ENCODE measurements at places on chromosomes 5 and 9.

- no peak for DNase-seq
These were observed 2.7 kb upstream of the MTMR12 start for GRCh38 chr5:32315221-32316014.

DNA sequence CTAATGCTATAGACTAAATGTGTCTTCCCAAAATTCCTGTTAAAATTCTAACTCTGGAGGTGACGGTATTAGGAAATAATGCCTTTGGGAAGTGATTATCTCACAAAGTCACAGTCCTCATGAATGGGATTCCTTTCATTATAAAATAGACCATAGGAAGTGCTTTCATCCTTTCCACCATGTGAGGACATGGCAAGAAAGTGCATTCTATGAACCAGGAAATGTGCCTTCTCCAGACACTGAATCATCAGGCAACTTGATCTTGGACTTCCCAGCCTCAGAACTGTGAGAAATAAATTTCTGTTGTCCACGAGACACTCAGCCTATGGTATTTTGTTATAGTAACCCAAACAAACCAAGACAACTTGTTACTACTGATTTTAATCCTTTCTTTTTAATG lies 582.4 kb upstream of the C9orf72 start:
- DNase-seq: no peak

- no peak for DNase-seq
These were observed 274.4 kb downstream of the EFNA5 start for GRCh38 chr5:107396351-107396690.

- no peak for DNase-seq
These were observed 143.4 kb upstream of the ZNF608 start for GRCh38 chr5:124889850-124890249.

GRCh38 chr9:137367506-137368430 lies 55.2 kb downstream of the EXD3 start:
- DNase-seq: no peak

GRCh38 chr9:33065157-33066076 lies 11.1 kb downstream of the SMU1 start:
- DNase-seq: peak; percentile 39

GRCh38 chr5:53025487-53025886 lies 36.3 kb downstream of the ITGA2 start:
- no peak for DNase-seq

DNA sequence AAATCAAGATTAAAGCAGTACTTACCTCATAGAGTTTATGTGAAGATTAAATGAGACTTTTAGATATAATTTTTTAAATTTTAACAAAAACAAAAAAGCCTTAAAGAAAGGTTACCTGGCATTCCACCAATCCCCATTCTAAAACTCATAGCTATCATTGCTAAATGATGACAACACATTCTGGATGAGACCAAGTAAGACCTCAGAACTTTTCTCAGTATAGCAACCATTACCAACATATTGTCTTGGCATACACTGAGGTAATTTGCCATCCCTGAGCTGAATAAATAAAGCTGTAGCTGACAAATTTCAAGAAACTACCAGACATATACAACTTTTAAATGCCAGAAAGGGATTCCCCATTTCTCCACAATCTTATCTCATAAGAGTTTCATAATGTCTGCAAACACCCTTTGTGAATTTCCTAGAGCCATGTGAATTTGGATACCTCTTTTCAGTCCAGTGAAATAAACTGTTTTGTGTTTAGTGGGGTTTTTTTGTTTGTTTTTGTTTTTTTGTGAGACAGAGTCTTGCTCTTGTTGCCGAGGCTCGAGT lies 29.5 kb downstream of the RANBP3L start:
- DNase-seq: no peak

GRCh38 chr5:94374336-94374735 lies 244.1 kb downstream of the KIAA0825 start:
- DNase-seq: no peak

DNA sequence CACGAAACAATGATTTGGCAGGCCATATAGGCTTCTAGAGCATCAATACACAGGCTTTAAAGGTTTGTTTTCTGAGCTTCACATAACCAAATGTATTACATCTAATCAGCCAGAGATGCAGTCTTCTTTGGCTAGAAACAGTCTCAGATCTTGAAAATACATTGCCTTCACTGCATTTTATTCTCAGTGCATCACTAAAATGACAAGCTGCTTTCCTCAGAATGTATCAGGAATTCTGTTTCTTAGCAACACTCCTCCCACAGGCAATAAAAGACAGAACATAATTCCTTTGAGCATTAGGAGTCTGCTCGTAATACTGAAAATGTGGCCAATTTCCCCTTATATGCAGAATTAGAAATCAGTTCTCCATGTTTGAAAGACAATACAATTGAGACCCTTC lies 36.9 kb downstream of the FEM1C start:
- no peak for DNase-seq

- no peak for DNase-seq
These were observed 4.9 kb downstream of the DDX4 start for GRCh38 chr5:55742778-55743177.

GRCh38 chr9:128321879-128322403 lies 306 bp downstream of the TRUB2 start:
- no peak for DNase-seq

DNA sequence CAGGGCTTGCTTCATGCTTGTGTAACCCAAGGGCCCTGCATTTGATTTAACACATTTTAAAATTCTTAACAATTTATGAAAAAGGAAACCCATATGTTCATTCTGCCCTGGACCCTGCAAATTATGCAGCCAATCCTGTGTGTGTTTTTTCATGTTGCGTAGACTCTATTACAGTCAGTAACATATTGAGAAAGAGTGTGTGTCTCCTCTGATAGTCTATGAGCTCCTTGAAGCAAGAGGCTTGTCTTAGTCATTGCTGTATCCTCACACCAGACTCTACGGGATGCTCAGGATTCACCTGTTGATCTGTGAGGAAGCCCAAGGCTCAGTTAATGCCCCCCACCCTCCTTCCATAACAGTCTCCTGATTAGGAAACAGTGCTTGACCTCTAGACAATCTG lies 177.3 kb upstream of the DMAC1 start:
- no peak for DNase-seq

GRCh38 chr9:93081931-93082330 lies 14.1 kb upstream of the CARD19 start:
- no peak for DNase-seq
